ENCODE measurements at places on chromosomes 4 and X.

DNA sequence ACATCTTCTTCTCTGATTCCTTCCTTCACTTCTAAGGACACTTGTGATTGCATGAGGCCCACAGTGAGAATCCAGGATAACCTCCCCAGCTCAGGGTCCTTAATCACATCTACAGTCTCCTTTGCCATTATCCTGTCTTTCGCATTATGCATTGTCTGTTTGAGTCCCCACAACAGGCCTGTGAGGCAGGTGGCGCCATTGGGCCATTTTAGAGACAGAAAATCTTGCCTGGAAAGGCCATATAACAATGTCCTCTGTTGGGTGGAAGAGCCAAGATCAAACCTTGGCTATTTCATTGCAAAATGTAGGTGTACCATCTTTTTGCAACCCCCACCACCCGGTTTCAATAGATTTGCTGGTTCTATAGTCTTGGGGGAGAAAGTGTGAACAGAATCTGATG is 11.8 kb upstream of the DCUN1D4 start:
- no peak for DNase-seq

DNA sequence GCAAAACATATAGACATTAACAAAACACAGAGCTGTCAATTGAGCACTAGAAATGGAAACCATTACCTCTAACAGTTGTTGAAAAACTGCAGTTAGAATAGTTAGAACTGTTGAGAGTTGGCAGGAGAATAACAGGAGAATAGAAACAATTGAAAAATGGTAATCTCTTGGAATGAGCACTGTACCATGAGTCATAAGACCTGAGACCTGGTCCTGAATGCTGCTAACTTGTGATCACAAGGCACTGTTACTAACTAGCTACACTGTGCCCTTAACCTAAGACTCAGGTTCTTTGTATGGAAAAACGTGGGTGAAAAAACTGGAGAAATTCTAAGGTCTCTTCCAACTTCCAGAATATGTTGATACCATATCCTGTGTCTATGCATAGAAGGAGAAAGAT is 29.3 kb downstream of the FAM114A1 start:
- DNase-seq = no peak

- no peak for DNase-seq
Observed at GRCh38 chr4:145280541-145280940, 100.2 kb upstream of the OTUD4 start.

DNA sequence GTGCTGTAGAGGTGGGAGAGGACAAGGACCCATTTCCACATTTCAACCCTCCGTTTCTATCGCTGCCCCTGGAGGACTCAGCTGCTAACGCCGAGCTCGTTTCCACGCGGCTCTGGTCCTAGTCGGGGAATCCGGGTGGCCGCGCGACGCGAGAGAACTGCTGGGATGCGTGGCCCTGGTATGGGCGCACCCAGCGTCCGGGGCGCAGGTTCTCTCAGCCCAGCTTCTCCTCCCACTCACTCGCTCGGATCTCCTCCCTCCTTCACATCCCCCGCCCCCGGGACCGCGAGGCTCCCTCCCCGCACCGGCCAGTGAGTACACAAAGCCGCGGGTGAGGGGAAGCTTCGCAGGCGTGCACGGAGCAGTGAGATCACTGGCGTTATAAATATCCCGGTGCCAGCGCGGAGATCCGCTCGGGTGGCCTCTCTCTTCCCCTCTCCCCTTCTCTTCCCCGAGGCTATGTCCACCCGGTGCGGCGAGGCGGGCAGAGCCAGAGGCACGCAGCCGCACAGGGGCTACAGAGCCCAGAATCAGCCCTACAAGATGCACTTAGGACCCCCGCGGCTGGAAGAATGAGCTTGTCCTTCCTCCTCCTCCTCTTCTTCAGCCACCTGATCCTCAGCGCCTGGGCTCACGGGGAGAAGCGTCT is at the start of gene FGF5:
FGF5 (plus strand) TSS at position 412 of the 649 bp plus-strand sequence; CDS start at position 573, 161 bp downstream.
- no peak for DNase-seq

GRCh38 chrX:38649221-38649620 is 87.9 kb downstream of the TSPAN7 start:
- no peak for DNase-seq

DNA sequence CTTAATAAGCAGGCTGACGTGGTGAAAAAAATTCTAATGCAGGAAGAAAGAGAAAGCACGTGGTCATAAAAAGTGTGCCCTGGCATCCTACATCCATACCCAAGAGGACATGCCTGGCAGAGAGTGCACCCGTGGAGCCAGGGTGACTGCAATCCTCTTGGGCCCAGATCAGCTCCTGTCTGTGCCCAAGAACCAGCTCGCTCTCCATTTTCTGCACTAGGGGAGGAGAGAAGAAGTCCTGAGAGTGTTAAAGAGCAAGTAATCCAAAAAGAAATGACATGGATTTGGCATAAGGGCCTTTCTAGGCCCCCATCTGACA is 483.1 kb downstream of the BCOR start:
- DNase-seq = no peak

- DNase-seq = no peak
Observed at GRCh38 chr4:142347241-142347640, 498.9 kb downstream of the INPP4B start.

DNA sequence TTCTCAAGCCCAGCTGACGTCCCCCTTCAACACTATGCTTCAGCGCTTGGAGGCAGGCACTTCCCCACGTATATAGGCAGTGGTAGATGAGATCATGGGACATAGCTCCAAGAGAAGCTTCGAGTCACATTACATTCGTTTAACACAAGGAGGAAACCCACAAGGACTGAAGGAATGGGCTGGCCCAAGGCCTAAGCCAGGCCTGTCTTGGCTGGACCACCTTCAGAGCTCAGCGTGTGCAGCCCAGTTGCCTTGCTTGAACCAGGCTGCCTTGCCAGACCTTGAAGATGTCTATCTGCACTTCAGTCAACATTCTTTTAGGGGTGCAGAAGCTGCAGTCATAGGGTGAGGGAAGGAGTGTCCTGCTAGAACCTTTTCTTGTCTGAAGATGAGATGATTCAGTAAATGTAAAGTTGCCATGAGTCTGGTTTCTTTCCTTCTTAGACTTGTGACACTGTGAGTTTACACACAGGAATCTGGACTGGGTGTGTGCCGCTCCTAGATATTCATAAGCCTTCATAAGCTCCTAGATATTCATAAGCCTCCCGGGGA is 144.1 kb upstream of the RBPJ start:
- DNase-seq = no peak

GRCh38 chr4:18850867-18851266 is 829.3 kb upstream of the LCORL start:
- no peak for DNase-seq

DNA sequence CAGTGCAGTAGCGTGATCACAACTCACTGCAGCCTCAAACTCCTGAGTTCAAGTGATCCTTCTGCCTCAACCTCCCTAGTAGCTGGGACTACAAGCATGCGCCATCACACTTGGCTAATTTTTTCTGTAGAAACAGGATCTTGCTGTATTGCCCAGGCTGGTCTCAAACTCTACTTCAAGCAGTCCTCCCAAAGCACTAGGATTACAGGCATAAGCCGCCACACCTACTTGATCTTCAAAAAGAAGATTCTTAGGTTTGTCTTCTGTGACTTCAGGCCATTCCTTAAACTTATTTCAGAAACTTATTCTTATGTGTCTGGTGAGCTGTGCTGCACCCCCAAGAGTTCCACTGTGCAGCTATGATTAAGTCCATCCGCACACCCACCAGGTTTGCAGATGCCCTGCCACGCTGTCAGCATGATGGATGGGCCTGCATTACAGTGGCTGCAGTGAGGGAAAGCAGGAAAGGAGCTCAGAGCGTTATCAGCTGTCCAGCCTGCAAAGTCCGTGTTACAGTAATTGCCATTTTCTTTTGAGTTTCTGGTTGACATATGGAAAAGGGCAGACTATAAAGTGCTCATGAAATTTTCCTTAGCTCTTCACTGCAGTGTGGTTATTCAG is 146.6 kb downstream of the AASDH start:
- DNase-seq = no peak

- DNase-seq = no peak
Observed at GRCh38 chr4:78320349-78320935, 231.1 kb upstream of the ANXA3 start.

DNA sequence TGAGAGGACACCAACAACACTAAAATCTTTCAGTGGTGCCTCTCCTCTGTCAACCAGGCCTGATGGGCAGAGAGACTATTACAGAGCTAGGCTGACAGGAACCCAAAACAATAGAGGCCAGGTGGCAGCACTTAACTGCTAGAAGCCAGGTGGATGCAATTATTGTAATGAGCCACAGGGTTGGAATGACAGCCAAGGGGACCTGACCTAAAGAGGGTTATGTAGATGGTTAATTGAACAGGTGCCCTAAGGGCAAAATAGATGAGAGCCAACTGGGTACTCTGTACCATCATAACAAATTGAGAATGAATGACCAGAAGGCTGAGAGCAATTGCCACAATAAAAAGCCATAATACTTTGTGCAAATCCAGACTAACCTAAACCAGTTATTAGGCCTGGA is 24.7 kb upstream of the FRAS1 start:
- no peak for DNase-seq

DNA sequence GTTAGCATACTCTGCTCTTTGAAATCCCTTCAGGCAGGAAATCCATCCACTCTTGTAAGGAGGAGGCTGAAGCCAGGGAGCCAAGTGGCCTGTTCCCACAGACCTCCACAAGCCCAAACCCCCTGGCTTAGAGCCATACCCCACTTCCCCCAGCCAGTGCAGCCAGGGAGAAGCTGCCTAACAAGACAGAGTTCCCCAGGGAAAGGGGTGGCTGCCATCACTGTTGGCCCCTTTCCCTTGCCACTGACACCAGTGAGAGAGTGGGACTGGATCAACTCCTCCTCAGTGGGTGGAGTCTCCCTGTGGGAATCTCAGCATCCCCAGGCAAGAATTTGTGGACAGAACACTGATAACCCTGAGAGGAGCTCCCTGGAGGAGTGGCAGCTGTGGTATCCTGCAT is 389.4 kb downstream of the PABPC4L start:
- no peak for DNase-seq

DNA sequence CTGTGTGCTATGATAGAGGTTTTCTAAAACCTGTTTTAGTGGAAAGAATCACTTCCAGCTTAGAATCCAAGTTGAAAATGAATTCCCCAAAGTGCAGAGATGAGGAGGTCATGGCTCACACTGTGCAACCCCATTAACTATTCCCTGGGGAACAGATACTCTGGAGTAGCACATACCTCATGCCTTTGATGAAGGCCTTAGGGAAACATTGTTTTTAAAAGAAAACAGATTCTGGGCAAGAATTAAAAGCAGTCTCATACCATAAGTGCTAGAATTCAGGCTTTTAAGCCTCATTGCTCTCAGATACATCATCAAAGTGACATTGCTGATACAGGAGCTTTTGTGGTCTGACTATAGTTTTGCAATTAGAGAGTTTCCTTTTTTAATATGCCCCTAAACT is 115.1 kb downstream of the NDST4 start:
- no peak for DNase-seq

GRCh38 chr4:139521754-139522401 is 34.1 kb downstream of the SETD7 start:
- DNase-seq = no peak

- no peak for DNase-seq
Observed at GRCh38 chr4:150457802-150458201, 124.1 kb upstream of the MAB21L2 start.

DNA sequence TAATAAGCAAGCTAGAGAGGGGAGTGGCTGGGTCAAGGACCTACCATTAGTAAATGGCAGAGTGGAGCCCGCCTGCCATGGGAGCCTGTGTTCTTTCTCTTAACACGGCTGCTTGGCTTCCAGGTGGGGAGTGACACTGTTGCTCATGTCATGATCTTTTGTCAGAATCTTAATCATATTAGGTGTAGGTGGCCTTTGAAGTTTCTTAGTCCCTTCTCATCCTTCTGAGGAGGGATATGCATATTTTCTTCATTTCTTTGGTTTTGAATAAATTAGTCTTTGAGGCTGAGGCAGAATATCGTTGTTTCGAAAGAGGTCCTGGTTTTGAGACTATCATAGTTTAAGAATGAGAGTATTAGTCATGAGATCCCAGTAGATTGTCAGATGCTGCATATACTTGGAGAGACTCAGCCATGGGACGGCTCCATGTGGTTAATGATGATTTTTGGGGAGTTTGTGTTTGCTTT is 28.9 kb downstream of the SNX25 start:
- no peak for DNase-seq

DNA sequence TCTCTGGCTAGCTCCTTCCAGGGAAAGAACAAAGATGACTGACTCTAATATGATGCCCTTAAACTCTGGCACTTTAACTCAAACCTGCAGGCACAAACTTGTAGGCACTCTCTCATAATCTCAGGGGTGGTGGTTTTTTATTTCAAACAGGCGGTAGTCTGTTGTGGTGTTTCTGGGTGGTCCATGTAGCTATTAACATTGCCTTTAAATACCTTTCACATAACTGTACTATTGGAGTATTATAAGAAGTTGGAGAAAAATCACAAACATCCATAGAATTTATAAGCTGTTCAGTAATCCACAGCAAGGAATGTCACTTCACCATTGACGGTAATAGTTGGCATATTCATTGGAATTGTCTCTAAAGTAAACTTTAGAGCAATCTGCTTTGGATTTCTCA is 204.2 kb upstream of the PDE5A start:
- DNase-seq = no peak

- no peak for DNase-seq
Observed at GRCh38 chr4:159946983-159947615, 844.2 kb downstream of the RAPGEF2 start.

DNA sequence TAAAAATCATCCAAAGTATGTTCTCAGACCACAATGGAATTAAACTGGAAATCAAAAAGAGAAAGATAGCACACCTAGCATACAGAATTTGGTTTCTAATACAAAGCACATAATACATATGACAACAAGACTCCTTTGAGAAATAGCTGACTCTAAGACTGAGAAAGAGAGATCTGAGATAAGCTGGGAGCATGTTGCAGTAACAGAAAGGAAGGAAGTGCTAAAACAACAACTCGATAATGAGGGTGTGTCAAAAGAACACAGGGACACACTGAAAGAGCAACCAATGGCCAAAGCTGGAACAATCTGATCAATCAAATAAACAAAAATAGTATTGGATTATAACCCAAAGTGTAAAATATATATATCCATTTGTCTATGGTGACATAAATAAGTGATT is 586.6 kb downstream of the C4orf33 start:
- DNase-seq = no peak

GRCh38 chrX:12494400-12495138 is 296.6 kb upstream of the PRPS2 start:
- no peak for DNase-seq

GRCh38 chr4:143356493-143356892 is 19.8 kb downstream of the GAB1 start:
- DNase-seq = no peak

DNA sequence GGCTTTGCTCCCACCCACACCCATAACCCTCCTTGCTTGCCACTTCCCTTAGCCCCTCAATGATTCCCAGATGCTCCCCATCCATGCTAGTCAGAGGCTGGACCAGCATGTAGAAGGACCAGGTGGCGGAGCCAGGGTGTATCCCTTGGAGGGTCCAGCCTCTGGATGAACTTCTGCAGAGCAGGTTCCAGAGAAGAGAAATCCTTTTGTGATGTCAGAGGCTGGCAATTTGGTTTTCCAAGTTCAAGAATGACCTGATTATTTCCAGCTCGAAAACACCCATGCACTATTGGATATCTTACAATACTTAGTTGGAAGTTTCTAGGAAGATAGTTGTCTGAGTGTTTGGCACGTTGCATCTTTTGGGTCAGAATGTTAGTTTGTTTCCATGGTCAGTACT is 168.3 kb upstream of the RPS6KA3 start:
- no peak for DNase-seq
